IPS DF 6.9 (cell line): ENCODE measurements at places on chromosomes 7 and 10.

- peak; percentile 25 for DNase-seq
Measured at GRCh38 chr10:20257422-20257821, 441.2 kb downstream of the PLXDC2 start.

DNA sequence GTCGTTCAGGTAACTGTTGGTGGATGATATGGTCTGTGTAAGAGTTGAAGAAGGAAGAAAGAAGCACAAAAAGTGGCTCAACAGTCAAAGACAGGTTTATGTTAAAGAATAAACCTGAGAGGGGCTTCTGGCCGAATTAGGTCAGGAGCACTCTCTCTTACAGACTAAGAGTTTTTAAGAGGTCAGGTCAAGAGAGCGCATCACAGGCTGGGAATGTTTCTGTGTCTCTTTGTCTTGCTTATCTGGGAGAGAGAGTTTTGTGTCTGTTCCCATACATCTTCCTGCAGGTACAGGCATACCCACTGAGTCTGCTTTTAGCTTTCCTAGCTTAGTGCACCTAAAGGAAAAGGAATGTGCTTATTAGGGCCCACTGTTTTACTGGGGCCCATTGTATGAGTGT is 22.2 kb upstream of the PRPF18 start:
- no peak for DNase-seq

DNA sequence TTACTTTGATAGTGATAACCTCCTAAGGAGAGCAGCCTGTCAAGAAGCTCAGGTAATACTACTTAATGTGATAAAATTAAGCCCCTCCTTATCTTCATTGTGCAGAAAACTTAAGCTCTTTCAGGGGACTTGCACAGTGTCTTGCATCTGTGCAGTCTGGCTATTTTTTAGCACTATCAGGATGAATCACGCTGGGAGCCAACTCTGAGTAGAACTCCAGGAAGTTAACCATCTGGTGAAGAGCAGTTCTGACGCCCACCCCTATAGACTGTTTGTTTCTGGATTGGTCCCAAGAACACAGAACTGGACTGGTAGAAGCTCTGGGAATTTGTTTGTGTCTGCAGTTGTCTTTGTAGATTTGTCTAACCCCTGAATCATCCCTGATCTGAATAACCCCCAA is 41.9 kb downstream of the AGK start:
- no peak for DNase-seq

- no peak for DNase-seq
Measured at GRCh38 chr10:78736926-78737630, 331.7 kb upstream of the ZMIZ1 start.

DNA sequence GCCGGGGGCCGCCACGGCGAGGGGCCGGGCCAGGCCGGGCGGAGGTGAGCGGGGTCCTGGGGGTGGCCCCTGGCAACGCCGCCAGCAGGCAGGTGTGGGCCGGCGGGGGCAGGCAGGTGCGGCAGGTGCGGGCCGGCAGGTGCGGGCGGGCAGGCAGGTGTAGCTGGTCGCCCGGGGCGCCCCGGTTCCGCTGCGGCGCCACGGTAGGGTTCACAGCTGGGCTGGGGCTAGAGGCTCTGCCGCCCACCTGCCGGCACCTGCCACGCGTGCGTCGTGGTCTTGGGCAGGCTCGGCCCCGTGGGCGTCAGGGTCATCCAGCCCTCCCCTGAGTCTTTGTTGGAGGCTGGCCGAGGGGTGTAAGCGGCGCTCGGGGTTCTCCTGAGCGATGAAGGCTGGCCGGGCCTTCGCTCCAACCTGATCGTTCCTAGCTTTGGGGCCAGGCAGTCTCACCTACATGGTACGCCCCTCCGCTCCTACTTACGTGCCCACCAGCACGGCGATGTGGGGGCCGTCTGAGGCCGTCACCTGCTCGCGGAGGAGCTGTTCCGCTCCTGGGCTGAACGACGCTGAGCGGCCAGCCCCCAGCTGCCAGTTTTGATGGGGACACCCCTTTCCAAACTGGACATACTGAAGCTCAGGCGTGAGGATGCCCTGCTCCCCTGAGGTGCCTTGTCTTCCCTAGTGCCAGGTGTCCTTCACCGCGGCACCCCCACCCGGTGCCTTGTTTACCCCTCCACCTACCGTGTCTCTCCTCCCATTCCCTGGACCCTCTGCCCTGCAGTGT is 493 bp downstream of the ZMIZ2 start:
- no peak for DNase-seq

DNA sequence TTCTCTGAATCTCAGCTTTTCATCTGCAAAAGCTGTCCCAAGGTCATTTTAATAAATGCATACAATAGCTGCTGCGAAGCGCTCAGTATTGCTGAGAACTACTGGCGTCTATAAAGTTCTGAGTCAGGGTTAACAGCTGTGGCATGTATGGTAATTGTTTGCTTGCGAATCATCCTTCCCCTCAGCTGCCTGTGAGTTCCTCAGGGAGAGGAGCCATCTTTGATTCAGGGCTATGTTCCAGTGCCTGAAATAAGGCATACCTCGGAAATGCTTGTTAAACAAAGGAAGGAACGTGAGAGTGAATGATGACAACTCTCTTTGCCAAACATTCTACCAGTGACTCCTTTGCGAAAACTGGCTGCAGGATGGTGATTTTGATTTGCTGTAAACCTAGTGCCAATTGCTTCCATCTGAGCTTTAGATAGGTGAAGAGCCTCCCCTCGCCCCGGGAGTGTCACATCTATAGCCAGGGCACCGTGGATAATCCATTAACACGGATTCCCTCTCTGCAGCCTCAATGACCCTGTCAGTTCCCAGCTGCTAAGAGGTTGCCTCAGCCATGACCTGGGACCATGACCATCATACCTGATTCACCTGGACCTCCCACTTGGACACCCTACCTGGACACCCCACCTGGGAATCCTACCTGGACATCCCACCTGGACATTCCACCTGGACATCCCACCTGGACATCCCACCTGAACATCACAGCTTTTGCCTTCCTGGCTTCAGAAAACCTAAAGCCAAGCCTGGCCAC is 39.6 kb downstream of the GPRIN2 start:
- DNase-seq: no peak

GRCh38 chr10:69004821-69005220 is 16.2 kb downstream of the KIFBP start:
- no peak for DNase-seq

GRCh38 chr7:114413761-114414155 is 857 bp upstream of the FOXP2 start:
- no peak for DNase-seq

DNA sequence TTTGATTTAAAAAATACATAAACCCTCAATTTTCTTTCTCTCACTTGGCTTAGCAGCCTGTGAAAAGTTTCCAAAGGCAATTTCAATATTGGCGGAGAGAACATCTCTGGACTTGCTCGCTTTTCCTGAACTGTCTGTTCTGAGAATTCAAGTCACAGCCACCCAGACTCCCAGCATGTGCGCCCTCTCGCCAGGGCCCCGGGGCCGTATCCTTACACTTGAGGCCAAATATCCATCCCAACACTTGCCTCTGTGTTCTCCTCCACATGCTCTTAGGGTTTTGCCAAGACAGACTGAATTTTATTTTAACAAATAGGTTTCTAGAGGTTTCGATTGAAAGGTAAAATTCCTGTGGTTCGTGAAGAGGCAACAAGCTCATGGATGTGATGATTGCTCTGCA is 111.5 kb upstream of the GPR26 start:
- DNase-seq: no peak

DNA sequence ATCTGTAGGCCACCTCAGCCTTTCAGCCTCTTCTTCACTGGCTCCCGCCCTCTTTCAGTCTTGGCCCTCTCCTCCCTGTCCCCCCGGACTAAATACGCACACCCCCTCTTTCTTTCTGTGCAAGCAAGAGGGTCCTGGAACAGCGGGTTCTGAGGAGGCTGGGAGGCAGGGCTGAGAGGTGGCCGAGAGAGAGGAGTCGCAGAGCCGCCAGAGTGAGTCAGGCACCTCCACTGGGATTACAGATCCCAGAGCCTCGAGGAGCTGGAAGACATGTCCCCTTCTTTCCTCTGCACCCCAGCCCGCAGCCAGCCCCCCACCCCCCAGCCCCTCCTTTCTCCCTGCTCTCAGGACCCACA is 182 bp downstream of the CCDC136 start:
- no peak for DNase-seq

GRCh38 chr10:113158183-113158582 is 208.1 kb downstream of the TCF7L2 start:
- DNase-seq: no peak

DNA sequence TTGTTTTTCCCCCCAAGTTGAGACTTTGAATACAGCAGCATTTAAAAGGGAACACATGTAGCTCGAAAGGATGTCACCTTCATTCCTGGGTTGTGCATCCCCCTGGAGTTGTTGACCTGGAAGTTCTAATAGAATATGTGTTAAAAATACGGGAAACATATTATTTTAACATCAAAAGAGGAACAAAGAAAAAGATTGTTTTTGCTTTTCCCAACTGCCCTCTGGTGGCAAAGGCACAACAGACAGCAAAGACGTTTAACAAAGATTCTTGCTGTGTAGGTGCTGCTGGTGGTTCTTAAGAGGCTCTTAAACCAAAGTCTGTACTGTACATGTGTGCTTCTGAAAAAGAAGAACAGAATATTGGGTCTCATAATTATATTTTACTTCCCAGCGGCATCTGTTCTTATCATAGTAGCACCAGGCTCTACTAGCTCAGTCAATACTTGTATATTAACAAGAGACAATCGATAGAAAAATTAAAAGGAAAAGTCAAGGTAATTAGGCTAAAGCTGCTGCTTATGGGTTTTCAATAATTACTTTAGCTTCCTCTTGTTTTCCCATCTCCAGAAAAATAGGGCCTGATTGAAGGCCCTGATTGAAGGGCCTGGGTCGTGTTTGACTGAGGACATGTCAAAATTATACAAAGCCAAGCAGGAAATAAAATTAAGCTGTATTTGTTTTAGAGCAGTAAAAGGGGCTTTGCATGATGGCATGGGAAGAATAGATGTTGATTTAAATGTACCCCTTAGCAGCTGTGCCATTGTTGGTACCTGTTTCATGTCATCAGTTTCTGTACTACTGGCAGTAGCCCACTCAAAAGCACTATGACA is 384.2 kb upstream of the LRGUK start:
- DNase-seq: no peak

DNA sequence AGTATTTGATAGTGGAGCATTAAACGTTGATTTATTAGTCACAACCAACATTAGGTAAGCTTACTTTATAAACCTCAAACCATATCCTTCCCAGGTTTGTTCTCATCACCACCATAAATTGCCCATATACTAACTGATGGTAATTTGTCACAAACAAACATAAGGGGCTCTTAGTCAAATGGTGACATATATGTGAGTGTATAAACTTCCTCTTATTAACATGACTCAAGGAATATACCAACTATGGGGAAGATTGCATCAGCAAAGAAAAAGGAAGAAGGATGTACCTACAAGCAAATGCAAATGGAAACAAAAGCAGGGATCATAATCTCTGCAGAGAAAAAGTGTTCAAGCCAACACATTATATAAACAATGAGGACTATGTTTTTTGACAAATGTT is 418.2 kb upstream of the AKR1E2 start:
- no peak for DNase-seq

DNA sequence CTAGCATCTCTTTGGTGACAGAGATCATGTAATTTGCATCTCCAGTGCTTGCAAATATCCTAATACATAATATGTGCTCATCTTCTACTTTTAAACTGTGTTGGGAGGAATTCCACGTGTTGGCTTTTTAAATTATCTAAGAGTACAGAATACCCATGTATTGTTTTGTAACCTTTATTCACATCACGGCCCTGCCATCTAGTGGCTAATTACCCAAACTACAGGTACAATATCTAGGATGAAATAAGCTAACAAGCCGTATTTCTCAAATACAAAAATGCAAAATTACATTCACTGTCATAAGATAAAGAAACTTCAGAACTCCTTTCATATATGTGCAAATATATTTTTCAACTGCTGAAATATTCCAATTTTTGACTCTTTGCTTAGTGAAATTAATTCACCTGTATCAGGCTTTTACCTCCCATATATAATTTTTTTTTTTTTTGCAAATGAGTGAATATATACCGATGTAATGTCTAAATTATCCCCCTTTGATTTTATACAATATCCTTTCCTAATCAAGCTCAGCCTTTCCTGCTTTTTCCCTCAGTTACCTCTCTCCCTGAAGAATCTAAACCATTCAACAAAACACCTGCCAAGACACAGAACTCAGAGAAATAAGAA is 30.3 kb upstream of the LSM8 start:
- no peak for DNase-seq

DNA sequence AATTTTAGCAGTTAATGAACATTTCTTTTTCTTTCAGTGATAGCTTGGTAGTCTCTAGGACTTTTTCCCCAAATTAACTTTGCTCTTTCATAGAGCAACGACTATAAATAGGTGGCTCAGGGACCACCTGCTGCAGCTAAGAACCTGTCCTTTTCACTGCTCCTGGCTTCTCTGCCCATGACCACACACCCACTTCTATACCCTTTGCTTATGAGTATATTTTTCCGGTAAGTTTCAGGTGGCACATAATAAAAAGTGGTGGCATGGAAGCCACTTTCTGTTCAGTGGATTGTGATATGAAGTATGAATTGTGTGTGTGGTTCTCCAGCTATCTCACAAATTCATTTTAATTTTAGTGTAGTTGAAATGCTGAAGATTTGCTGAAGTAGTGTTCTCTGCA is 1.2 kb downstream of the ING3 start:
- DNase-seq: no peak

GRCh38 chr7:42057331-42057730 is 179.7 kb downstream of the GLI3 start:
- DNase-seq: no peak
